SW480 (cell line): ENCODE measurements at places on chromosomes 5 and 9.

GRCh38 chr5:34021334-34021733, 13.5 kb upstream of the AMACR start:
- no peak for DNase-seq

GRCh38 chr5:134738133-134738962, at the start of gene CAMLG:
Gene CAMLG, plus strand, starts transcription at chr5:134738548. Its CDS starts 73 bp downstream, at chr5:134738621.
- DNase-seq, result peak; percentile 98

DNA sequence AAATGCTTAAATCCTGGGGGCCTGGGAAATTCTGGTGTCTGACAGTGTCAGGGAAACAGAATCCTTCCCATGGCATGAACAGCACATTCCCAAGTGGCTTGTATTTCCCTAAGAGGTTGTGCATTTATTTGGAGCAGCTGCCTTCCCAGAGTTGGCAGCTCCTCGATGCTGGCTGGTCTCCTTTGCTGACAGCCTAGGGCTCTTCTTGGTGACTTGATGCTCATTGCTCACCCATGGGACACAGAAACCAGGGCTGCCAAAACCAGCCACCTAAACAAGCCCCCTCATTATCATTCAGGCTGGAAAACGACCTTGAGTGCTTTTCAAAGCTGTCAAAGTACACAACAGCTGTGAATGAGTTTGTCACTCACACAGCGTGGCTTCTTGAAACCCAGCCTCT, 24.2 kb downstream of the ENHO start:
- no peak for DNase-seq

- no peak for DNase-seq
Measured at GRCh38 chr9:84613431-84613830, 56.1 kb upstream of the NTRK2 start.

GRCh38 chr5:82594097-82594496, 315.9 kb upstream of the RPS23 start:
- DNase-seq, result no peak

- no peak for DNase-seq
Measured at GRCh38 chr5:33300209-33300742, 140.5 kb upstream of the TARS1 start.

DNA sequence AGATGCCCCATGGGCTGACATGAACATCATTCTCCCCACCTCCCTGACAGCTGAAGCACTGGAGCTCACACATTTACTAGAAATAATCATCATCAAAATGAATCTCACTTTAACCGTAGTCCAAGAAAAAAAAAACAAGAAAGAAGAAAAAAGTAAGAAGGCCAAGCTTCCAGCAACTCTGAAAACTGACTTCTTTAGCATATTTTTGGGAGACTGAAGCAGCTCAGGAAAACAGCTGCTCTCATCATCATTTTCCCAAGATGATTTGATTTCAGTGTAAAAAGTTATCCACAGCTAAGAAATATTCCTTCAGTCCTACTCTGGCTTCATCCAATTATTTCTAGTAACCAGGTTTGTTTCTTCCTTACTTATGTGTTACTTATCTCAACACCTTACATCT, 91.7 kb downstream of the GLDC start:
- DNase-seq, result no peak
